ENCODE measurements at places on chromosomes 16 and 17.

- peak; percentile 17 for DNase-seq
Observed at GRCh38 chr16:29030086-29030840, 45.4 kb downstream of the LAT start.

DNA sequence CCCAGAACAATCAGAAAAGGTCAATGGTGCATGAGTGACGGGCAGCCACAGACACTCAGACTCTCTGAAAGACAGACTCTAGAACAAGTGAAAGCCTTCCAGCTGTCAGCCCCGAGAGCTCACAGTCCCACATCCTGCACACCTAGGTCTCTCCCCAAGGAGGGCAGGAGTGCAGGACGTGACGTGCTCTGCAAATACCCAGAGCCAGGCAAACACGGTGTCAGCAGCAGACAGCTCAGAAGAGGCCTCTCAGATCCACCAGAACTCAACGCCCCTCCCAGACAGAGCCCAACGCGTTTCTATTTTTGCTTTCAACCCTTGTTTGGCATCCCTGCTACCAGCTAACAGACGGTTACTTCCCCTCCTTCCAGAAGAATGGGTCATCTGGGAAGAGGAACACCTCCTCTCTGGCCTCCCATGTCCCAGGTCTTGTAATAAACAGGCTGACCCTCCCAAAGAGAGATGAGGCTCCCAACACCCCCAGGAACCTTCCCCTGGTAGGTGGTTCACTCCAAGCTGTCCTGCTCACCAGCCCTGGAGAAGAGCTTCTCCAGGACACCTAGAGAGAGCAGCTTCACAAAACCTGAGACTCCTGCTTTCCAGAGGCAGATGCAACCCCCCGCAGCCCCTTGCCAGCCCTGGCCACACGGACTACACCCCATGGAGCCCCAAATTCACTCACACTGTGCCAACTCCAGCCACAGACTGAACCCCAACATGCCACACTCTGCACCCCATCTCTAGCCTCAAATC lies 7.6 kb downstream of the PITPNM3 start:
- DNase-seq = no peak

GRCh38 chr17:71631483-71631882 lies 489.3 kb upstream of the SOX9 start:
- DNase-seq = no peak

- no peak for DNase-seq
Observed at GRCh38 chr16:77223184-77223583, 24.0 kb downstream of the SYCE1L start.

GRCh38 chr16:86608301-86608747 lies 30.0 kb downstream of the FOXL1 start:
- no peak for DNase-seq

DNA sequence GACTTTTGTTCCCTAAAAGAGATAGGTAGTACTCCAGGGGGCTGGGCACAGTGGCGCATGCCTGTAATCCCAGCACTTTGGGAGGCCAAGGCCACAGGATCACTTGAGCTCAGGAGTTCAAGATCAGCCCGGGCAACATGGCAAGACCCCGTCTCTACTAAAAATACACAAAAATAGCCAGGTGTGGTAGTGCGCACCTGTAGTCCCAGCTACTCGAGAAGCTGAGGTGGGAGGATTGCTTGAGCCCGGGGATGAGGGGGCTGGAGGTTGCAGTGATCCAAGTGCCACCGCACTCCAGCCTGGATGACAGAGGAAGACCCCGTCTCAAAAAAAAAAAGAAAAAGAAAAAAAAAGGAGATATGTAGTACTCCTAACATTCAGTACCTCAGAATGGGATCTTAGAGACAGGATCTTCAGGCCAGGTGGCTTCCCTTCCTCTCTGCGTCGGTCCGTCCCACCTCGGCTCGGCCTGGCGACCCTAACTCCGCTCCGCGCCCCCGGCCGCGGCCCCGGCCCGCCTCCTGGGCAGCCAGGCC lies 89.6 kb downstream of the CDC27 start:
- no peak for DNase-seq

DNA sequence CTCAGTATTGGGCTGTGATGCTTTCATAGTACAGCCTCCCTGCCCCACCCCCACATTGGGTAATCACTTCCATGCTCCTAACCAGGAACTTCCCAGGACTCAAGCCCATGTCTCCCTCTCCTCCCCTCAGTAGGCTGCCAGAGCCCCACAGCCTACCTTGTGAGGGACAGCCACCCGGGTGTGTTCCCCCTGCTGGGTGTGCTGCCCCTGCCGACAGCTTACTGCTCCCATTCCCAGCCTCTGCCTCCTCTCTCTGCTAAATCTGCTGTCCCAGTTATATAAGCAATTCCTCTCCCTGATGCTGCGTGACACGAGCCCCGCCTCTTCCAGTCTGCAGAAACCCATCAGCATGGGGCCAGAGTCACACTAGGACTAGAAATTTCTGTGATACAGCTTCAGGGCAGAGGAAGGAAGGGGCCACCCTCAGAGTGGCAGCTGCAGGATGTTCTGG lies at the start of gene RSKR:
RSKR (minus strand) TSS at position 255 of the 451 bp plus-strand sequence; CDS start at position 231, 24 bp downstream.
- no peak for DNase-seq

All from upper lobe of right lung (tissue), 1 donor.